ENCODE measurements at places on chromosomes 4 and X. TPM values are rescaled to one million over a fixed set of nuclear protein-coding genes. Genes with fewer than 3 reads are reported as not detected.

DNA sequence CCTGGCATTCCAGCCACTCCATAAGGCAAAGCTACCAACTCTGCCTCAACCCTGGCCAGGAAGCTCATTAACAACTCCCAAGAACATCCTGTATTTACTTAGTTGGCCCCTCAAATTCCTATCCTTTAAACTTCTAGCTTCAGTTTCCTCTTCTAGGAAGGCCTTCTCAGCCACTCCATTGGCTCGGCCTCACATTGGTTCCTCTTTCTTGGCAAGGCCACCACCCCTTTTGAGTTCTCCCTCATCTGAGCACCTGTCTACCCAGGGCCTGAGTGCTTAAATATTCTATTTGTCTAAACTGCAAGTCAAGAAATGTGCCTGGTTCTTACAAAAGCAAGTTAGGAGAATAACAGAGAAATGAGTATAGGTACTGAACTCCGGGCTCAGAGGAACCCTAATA, 10.0 kb downstream of the SMC1A start:
- no peak for DNase-seq

GRCh38 chr4:41471126-41472071, 66.6 kb upstream of the LIMCH1 start:
- no peak for DNase-seq

GRCh38 chrX:28273736-28274135, 292.5 kb upstream of the DCAF8L1 start:
- DNase-seq = no peak

DNA sequence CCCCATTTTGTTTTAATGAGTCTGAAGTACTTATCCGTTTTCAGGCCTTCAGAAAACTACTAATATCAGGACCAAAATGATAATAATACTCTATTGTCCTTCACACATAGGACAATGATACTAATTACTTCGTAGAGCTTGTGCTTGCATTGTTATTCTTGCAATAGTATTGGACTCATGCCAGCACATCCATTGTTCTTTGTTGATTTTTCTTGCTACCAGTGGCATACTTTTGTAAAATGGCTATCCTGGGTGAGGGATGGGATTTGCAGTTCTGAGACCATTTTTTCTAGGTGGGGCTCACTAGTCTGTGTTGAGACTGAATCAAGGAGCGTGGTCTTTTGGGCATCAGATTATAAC, 195.3 kb downstream of the MAML3 start:
- DNase-seq = no peak

- DNase-seq = no peak
Observed at GRCh38 chrX:10676235-10676957, 56.0 kb upstream of the MID1 start.

- no peak for DNase-seq
Observed at GRCh38 chrX:81336455-81337152, 134.7 kb downstream of the SH3BGRL start.

DNA sequence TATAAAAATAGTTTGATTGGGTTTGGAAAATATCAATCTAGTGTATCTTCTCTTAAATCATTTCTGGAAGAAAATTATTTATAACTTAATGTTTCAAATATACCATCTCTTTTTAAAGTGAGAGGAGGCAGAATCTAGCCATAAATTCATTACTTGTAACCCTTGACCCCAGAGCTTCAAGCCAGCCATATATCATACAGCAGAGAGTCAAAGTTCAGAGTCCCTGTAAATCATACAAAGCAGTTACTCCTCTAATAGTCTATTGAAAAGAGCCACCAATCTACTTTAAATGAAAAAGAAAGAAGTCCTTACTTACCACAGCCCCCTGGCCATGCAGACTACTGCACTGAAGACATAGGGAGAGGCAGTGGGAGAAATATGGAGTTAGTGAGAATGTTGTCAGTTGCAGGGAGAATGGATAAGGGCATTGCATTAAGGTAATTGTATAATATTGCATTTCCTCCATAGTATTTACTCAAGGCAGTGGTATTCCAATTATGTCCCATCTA, 229.5 kb downstream of the NKX6-1 start:
- no peak for DNase-seq

GRCh38 chr4:153579410-153579809, 104.7 kb upstream of the TLR2 start:
- DNase-seq = no peak

DNA sequence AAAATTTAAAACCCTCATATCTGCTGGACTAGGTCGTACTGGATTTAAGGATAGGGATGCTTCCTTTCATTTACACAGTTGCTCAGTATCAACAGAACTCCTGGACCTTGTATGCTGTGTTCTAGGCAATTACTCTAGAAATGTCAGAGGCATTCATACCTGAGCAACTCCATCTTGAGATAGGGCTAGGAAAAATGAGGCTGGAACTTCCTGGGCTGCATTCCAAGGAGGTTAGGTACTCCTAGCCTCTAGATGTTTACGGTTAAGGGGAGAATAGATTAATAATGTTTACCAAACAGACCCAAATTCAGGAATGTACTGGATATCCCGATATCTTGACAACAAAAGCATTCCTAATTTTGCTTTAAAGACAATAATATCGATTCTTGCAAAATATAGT, 84.7 kb upstream of the NLGN4X start:
- no peak for DNase-seq

DNA sequence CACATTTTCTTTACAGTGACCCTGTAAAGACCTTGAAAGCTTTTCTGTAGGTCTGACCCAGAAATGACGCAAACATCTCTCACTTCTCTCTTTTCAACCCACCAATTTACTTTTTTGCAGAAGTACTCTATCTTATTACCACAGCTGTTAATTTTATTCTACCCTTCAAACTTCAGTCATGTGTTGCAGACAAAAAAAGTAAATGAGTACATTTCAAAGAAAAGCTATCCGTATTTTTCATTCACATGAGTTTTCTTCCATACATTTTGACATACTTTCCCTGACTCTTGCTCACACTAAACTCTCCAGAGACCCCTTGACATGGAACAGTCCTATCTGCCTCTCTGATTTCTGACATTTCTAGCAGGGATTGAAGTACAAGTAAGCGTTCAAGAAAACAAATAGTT, 51.7 kb downstream of the SLC7A11 start:
- DNase-seq = no peak

- no peak for DNase-seq
Observed at GRCh38 chr4:27217261-27217769, 356.7 kb downstream of the STIM2 start.

DNA sequence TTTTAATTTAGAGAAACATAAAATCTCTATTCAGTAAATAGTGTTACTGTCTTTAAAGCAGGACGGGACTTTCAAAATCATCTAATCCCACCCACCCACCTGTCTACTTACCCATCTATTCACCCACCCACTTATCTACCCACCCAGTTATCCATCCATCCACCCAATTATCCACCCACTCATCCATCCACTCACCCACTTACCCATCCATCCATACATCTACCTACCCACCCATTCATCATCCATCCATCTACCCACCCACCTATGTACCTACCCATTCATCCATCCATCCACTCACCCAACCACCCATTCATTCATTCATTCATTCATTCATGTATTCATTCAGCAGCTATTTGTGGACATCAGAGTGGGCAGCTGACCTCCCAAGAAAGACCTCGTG, 30.6 kb downstream of the MAN2B2 start:
- no peak for DNase-seq

DNA sequence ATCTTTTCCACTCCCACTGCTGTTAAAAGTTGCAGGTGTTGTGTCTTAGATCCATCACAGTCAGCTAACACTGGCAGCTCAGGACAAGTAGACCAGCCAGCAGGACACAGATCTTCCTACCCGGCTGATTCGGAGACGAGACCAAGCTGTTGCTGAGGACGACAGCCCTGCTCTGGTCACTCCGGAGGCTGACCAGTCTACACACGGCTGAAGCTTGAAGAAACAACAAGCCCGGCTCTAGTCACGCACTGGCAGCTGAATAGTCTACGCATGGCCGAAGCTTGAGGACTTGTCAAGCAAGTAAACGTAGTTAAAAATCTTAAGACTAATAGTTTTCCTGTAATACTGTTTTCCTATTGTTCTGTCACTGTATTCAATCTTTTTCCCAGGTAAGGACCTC, 1.8 kb downstream of the ACOX3 start:
- DNase-seq = no peak

Gene CCDC158
- 0.22 TPM for total RNA-seq

DNA sequence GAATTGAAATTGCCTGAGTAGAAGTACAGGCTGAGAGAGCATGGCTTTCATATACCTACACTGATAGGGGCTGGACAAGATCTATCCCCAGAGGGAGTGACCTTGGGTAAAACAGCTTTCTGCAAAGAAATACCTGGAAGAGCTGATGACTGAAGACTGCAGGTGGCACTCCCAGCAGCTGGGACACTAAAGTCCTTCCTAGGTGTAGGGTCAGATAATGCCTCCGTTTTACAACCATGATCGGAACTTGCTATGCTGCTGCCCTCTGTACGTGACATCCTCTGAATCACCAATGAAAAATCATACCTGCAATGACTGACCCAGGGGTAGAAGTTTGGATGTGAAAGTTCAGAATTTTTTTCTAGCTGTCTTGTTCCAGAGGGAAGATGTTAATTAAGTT, 107.2 kb upstream of the WDR1 start:
- no peak for DNase-seq

- DNase-seq = no peak
Observed at GRCh38 chr4:23333556-23333945, 556.3 kb downstream of the PPARGC1A start.

Gene CDX4
- total RNA-seq = not detected

GRCh38 chr4:87566276-87566675, 37.1 kb upstream of the SPARCL1 start:
- DNase-seq = no peak

Gene UGT2B10
- not detected for total RNA-seq

GRCh38 chr4:9847968-9848748, 66.7 kb downstream of the DRD5 start:
- DNase-seq = no peak

Gene SLC6A14
- total RNA-seq = not detected

- no peak for DNase-seq
Observed at GRCh38 chr4:6325788-6326290, 56.2 kb downstream of the WFS1 start.

GRCh38 chr4:39120418-39120817, 58.4 kb downstream of the KLHL5 start:
- DNase-seq = no peak

DNA sequence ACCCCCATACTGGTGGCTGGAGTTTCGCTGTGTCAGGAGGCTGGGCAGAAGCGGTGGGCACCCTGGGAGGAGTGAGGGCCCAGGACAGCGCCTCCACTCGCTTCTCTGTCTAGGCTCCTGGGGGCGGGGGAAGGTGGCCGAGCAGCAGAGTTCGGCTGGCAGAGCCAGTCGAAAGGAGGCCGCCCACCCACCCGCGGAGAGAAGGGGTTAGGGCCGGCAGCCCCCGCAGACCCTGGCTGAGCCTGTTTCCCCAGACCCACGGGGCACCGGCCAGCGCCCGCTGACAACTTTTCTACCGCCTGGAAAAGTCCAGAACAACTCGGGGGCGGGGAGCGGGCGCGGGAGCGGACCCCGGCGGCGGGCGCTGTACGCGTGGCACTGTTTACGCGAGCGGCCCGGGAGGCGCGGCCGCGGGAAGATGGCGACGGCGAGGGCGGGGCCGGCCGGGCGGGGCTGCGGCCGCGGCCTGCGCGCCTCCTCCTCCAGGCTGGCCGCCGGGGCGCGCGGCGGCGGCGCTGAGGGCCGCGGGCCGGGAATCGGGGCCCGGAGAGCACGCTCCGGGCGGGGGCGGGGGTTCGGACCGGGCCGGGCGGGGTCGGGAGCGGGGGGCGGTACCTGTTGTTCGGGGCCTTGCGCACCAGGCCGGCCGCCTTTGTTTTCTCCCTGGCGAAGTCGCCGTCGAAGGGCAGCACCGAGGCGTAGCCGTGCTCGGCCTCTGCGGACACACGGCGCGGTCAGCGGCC, 628 bp downstream of the MXD4 start:
- DNase-seq = peak; percentile 81

- DNase-seq = no peak
Observed at GRCh38 chrX:48883729-48884128, 13.8 kb downstream of the TIMM17B start.

DNA sequence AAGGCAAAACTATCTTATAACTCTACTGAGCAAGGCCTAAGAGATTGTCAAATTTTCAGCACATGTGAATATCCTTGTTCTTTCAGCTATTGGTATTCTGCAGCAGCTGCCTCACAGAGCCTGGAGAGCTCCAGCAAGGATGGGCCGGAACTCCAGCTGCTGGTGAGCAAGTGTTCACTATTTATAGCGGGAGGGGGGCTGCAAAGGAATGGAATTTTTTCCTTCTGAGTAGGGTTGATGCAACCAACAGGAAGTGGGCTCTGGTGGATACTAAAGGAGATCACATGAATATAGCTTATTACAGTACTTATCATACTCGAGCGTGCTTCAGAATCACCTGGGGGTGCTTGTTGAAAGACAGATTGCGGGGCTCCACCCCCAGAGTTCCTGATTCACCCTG, 20.2 kb upstream of the SETD7 start:
- no peak for DNase-seq

Measured in Right ventricle myocardium superior (tissue), 1 donor.